Hematopoietic multipotent progenitor cell treated with erythropoietin and hydrocortisone succinate and interleukin-3 and kit ligand, for 4 days (in vitro differentiated cells): ENCODE measurements at places on chromosomes 1 and 21.

- DNase-seq: no peak
Measured at GRCh38 chr1:214590696-214591095, 12.3 kb upstream of the CENPF start.

- no peak for DNase-seq
Measured at GRCh38 chr21:45865106-45865835, 116.3 kb upstream of the COL6A1 start.

- no peak for DNase-seq
Measured at GRCh38 chr1:60102267-60103061, 28.9 kb upstream of the C1orf87 start.

DNA sequence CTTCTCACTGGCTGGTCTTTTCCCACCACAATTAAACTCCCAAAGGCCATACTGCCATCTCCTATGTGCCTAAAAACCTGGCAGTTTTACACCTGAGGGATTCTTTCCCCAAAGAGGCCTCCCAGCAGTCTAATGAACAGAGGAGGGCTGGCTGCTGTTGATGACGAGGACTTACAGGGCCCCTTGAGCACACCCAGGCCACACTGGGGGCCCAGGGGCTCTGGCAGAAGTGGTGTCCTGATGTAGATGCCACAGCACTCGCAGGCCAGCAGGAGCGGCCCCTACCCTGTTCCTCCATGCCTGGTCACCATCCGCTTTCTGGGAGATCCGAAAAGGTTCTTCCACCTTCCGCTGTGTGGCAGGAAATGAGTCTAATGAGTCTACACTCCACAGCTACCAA is 24.2 kb downstream of the POFUT2 start:
- DNase-seq: no peak

DNA sequence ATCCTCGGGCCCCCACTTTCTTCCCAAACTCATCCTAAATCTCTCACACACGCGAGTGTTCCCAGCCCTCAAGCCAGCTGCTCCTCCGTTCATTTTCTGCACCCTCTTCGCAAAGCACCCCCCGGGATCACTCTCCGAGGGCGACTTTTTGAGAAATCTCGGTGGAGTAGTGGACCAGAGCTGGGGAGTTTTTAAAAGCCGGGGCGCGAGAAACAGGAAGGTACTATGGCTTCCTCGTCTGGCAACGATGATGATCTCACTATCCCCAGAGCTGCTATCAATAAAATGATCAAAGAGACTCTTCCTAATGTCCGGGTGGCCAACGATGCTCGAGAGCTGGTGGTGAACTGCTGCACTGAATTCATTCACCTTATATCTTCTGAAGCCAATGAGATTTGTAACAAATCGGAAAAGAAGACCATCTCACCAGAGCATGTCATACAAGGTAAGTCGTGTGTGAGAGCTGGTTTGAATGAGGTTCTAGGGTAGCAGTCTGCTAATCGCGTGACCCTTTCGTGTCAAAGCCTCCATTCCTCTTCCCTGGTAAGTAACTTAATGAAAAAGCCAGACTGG is 800 bp downstream of the DR1 start:
- DNase-seq: peak; percentile 70

GRCh38 chr1:154999571-155000410 is 2.8 kb upstream of the ZBTB7B start:
- peak; percentile 61 for DNase-seq

GRCh38 chr1:201260648-201261311 is 22.5 kb upstream of the PKP1 start:
- DNase-seq: no peak

- DNase-seq: no peak
Measured at GRCh38 chr1:2404142-2404889, 8.0 kb downstream of the PEX10 start.

DNA sequence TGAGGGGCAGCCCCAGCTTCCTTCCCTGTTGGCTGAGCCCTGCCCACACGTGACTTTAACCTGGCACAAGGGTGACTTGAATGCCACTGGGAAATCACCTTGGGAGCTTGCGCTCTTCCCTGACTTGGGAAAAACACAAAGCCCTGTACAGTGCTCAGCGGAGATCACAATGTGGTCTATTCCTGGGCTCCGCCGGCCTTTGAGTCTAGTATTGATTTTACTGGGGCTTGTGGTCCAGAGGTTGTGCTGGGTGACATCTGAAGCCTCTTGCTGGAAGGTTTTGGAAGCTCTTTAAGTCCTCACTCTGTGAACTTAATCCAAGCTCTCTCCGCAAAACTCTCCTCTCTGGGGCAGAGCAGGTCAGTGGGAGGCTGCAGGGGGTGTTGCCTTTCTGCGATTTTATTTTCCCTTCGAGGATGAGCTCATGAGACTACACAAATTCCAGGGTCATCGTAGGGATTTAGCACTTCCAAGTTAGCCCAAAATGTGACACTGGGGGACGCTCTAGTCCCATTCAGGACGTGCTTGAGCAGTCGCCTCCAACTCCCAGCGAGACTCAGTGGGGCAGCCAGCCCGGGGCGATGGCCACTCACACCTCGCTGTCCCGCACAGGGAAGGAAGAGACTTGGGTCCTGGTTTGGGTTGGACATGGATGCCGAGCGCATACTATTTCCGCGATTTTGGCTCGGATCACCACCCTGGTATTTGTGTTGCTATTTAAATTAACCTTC is 291.9 kb upstream of the AJAP1 start:
- DNase-seq: no peak

DNA sequence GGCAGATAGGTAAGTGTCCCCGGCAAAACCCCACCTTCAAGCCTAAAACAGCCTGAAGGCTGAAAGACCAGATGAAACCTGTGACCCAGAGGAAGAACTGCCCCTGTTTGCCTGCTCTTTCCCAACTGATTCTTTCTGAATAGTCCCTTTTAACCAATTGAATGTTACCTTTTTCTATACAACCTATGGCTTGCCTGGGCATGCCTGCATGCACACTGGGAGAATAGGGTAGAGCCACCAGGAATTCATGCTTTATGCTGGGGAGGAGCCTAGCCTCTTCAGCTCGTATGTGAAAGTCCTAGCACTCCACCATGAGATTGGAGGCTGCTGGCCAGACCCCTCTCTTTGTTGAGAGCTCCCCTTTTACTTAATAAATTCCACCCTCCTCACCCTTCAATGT is 340.0 kb downstream of the PTBP2 start:
- DNase-seq: no peak

DNA sequence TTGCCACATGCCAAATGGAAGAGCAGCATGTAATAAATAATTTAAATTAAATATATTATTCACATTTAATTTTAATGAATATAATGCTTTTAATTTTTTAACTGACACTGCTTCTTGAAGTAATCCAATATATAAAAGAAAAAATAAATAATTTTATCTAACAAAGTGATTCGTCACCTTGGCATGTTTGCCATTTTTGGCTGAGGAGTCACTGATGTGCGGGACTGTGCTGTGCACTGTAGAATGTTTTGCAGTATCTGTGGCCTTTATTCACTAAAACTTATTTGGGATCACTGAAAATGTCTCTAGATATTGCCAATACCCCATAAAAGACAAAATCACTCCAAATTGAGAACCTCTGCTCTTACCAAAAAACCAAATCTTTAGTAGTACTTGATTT is 807.8 kb downstream of the BRINP3 start:
- no peak for DNase-seq

GRCh38 chr1:23216771-23217420 is 406 bp downstream of the HTR1D start:
- peak; percentile 32 for DNase-seq

GRCh38 chr21:46226920-46227599 is 1.5 kb downstream of the LSS start:
- peak; percentile 70 for DNase-seq

DNA sequence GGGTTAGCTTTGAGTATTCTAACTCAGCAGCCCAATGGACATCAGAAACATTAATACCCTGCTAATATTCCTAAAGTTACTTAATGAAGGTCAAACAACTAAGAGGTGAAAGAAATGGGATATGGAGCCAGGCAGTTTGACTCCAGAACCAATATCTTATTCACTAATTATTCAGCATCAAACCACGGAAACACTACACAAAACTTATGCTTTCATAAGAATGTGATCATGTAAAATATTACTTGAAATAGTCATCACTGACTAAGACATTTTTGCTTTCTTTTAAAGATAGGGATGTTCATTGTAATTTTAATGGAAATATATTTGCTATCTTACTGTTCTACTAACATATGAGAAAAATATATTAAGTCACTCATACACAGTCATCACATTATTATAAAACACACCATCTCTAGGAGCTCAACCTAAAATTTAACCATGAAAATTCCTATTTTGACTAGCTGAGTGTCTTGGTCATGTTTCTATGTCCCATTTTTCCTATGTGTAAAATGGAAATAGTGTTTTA is 240.9 kb downstream of the KCTD3 start:
- DNase-seq: no peak

DNA sequence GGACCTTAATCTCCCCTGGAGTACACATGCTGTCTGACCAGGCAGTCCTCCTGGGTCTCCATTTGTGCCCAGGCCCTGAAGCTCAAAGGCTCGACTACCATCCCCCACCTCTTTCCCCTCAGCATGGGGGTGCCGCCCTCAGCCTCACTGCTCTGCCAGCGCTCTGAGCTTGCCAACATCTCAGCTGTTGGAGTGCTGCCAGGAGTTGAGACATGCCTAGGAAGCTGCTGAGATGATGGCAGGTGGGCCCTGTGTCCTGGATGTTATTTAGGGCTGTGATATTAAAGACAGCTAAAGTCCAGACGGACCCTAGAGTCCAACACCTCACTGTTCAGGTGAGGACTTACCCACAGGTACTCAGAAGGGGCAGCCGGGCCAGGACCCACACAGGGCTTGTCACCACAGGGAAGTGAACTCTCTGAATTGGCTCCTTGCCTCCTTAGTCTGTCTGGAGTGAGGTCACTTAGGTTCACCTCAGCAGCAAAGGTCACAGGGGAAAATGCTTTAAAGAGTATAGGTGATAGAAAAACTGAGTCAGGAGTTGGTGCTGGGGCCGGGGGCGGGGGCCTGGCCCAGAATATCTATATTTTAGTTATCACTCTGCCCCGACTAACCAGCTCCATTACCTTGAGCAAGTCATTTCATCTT is 19.7 kb upstream of the KCNC4 start:
- DNase-seq: peak; percentile 49

DNA sequence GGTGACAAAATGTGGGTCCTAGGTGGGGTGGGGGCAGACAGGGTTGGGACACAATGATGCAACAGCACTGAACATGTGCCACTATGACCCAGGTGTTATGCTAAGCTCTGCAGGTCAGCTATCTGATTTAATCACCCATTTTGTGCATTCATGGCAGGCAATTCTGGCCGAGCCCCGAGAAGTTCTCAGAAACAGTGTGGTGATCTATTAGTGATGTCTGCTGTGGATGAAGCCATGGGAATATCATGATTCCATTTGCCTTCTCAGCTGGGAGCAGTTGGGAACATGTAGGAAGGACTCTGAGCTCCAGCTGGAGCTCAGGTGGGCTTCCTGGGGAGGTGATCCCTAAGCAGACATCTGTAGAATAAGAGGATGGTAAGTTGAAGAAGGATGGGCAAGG is 194.0 kb upstream of the POU3F1 start:
- no peak for DNase-seq

DNA sequence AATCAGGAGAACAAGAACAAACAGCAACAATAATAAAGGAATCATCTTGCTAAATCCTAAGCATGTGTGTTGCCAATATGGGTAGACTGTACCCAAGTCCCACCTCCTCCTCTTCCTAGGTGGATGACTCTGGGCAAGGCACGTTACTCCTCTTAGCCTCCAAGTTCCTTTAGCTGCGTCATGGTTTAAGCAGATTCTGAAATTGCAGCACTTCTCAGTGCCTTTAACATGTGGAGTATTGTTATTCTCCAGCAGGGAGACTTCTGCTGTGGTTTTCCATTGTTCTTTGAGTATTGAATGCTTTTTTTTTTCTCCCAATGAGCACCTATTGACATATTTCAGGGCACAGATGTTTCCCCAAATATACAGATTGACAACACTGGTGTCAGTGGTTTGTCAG is 15.5 kb downstream of the ARHGEF10L start:
- DNase-seq: no peak

DNA sequence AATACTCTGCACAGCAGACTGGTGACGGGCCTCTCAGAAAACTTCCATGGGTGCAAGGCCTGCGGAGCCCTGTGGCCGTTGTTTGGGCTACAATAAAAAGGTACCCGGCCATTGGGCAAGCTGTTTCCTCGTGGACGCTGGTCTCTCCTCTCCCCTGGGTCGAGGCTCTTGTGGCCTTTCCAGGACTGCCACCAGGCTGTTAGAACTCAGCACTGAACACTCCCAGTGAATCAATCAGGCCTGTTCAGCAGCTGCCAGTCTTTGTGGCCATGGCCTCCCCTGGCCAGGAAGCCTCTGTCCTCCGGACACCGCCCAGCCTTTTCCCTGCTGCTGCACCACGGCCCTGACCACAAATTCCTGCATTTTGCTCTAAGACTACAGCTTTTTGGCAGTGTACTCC is 33.0 kb upstream of the ACTRT2 start:
- no peak for DNase-seq

- peak; percentile 47 for DNase-seq
Measured at GRCh38 chr1:210696709-210697108, 368.0 kb downstream of the HHAT start.

- DNase-seq: no peak
Measured at GRCh38 chr1:29674627-29675326, 438.5 kb downstream of the PTPRU start.

DNA sequence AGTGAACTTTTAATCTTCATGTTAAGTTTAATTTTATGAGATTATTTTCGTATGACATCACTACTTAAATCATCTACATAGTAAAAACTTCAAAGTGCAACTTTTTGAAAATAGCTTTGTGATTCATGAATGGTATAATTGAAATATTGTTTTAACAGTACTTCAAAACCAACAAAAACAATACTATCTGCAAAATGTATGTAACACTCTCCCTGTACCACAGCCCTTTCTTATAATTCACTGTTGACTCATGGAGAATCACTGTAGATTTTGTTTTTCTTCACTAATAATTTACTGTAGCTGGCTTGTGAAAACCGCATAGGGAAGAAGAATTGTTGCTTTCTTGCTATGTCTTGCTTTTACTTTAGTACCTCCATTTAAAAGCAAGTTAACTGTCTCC is 301.4 kb upstream of the ADAMTS5 start:
- no peak for DNase-seq

DNA sequence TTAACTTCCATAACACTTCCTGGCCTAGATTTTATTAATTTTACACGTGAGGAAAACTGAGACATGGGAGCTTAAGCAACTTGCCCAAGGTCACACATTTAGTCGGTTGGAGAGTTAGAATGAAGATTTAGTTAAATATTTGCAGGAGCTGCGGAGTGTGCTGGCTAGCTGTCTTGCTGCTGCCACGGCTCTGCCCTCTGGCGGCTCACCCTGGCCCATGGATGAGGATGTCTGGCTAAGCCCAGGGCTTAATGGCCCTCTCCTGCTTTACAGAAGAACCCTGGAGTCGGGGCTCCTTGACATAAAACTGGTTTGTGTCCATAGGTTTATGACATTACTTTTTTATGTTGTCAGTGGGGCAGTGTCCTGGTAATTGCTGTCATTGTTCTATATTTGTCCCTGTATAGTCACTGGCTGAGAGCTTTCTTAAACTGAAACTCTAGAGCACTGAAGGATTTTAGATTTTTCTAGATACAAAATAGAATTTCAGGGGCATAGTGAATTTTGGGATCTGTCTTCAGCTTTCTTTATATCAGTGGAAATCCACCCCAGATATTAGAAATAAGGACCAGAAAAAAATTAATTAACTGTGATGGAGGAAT is 88.9 kb upstream of the WLS start:
- DNase-seq: peak; percentile 33

GRCh38 chr21:22898051-22898665 is 1899.9 kb downstream of the NCAM2 start:
- peak; percentile 47 for DNase-seq

- no peak for DNase-seq
Measured at GRCh38 chr21:44418876-44419230, 36.5 kb upstream of the LRRC3 start.

- no peak for DNase-seq
Measured at GRCh38 chr1:75861831-75862230, 65.1 kb downstream of the MSH4 start.
